ENCODE measurements at places on chromosomes 11 and 22.

DNA sequence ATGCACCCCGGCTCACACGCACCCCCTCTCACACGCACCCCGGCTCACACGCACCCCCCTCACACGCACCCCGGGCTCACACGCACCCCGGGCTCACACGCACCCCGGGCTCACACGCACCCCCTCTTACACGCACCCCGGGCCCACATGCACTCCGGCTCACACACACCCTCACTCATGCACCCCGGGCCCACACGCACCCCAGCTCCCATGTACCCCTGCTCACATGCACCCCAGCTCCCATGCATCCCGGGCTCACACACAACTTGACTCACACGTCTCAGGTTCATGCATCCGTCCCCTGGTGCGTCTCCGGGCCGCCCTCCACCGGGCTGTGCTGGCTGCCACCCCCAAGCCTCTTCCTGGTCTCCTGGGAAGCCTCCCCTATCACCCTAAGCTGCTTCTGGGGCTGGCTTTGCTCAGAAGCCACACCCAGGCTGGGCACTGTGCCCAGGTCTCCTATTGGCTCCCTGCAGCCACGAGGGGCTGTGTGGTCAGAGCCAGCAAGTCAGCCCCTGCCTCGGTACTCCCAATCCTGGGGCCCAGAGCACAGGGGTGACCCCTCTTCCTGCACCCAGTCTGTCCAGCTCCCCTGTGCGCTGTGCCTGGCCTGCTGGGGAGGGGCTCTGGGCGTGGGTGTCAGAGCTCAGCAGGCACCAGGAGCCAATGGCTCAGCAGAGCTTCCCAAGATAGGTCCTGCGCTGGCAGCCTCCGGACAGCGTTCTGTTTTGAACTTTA lies 16.9 kb downstream of the TSPAN4 start:
- peak; percentile 93 for DNase-seq

DNA sequence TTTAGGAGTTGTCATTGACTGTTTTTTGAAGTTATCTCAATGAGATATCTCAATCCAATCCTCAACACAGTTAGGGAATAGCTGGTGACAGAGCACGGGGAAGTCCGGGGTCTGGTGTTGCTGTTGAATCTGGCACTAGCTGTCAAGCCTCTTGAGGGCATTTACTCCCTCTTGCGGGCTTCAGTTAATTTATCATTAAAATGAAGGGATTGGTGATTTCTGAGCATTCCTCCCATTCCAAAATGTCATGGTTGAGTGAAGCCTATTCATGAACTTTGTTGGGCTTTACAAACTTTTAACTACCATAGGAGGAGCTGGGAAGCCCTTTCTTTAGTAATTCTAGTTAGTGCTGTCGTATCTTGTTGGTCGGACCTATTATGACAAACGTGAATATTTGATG lies 40.2 kb downstream of the UVRAG start:
- no peak for DNase-seq

- no peak for DNase-seq
These were observed 27.0 kb downstream of the SGSM3 start for GRCh38 chr22:40397396-40397795.

- no peak for DNase-seq
These were observed 758.3 kb downstream of the NELL1 start for GRCh38 chr11:21427726-21428125.

GRCh38 chr11:44224867-44225501 lies 85.0 kb downstream of the ALX4 start:
- DNase-seq = no peak

GRCh38 chr11:130480711-130481140 lies 32.3 kb downstream of the ADAMTS15 start:
- no peak for DNase-seq

DNA sequence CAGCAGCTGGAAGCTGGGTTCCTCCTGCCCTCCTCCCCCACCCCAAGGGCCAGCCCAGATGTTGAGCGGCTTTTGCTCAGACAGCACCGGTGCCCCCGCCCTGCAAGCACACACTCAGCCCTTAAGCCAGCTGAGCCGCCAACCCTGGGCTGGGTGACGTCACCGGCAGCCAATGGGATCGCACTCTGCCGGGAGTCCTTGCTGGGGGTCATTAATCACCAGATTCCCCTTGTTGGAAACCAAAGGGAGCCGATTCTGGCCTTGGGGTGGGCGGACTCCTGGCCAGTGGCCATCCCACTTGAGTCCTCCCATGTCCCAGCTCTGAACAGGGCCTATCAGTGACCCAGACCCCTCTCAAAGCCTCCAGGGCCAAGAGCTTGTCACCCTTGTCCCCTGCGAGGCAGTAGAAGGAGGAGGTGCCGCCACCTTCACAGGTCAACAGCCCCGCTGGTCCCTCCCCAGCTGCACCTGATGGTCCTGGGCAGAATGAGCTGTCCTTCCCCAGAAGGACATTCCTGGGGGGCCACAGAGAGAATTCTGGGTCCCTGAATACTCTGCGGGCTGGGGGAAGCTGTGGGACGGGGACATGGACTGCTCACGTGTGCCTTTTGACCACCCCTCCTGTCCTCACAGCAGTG lies 7.4 kb downstream of the DUSP8 start:
- no peak for DNase-seq

- no peak for DNase-seq
These were observed 172.7 kb downstream of the LRRC4C start for GRCh38 chr11:41286751-41287150.

DNA sequence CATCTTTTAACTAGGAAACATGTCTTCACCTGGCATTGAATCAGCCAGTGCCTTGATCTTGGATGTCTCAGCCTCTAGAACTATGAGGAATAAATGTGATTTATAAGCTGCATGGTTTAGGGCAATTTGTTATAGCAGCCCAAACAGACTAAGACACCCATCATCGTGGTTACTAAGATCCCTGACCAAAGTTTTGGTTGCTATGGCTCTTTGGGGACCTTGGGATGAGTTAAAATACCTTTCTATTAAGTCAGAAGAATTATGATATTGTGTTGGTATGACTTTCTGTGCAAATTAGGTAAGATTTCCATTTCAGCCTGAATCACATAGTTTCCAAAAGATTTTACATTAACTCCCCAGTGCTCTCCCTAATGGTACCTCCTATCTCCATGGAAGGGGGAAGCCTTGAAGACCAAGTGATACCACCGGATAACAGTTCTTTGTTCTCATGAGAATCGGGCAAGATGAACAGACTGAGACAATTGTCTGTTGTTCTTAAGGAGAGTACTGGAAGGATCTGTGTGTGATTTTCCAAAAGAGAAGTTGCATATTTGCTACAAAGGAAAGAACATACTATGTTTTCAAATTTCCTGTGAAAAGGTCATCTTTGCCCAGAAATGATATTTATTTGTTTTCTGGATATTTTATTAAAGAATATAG lies 60.4 kb upstream of the UBASH3B start:
- DNase-seq = no peak

GRCh38 chr22:41840216-41840615 lies 7.3 kb downstream of the SREBF2 start:
- no peak for DNase-seq

GRCh38 chr11:63583357-63583677 lies 20.1 kb upstream of the PLAAT2 start:
- DNase-seq = no peak

DNA sequence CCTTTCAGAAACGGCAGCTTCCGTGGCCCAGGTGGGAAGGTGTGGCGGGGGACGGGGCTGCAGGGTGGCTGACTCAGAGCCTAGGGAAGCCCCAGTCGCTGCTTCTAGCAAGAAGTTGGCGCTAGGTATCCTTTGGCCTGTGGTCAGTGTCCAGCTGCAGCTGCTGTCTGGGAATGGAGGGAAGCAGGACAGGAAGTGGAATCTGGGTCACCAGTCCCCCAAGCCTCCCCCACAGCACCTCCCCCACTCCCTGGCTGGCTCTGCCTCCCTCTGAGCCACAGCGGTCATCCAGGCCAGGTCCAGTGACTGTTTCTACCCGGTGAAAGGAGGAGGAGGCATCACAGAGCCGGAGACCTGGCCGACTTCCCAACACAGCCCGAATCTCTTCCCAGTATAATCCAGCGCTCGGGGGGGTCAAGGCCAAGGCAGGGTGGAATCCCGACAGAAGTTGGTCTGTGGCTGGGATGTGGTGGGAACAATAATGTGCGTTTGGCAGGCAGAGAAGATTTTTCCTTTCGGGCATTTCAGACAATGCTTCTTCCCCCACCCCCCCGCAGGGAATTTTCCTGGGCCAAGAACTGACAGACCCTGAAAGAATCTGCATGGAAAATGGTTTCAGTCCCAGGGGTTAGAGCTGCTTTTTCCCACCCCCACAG lies 45.1 kb downstream of the C11orf96 start:
- DNase-seq = no peak

GRCh38 chr22:37940698-37941376 lies 12.6 kb downstream of the C22orf23 start:
- DNase-seq = no peak

All from COR-L47 (cell line).